ENCODE measurements at places on chromosomes 16 and 17.

DNA sequence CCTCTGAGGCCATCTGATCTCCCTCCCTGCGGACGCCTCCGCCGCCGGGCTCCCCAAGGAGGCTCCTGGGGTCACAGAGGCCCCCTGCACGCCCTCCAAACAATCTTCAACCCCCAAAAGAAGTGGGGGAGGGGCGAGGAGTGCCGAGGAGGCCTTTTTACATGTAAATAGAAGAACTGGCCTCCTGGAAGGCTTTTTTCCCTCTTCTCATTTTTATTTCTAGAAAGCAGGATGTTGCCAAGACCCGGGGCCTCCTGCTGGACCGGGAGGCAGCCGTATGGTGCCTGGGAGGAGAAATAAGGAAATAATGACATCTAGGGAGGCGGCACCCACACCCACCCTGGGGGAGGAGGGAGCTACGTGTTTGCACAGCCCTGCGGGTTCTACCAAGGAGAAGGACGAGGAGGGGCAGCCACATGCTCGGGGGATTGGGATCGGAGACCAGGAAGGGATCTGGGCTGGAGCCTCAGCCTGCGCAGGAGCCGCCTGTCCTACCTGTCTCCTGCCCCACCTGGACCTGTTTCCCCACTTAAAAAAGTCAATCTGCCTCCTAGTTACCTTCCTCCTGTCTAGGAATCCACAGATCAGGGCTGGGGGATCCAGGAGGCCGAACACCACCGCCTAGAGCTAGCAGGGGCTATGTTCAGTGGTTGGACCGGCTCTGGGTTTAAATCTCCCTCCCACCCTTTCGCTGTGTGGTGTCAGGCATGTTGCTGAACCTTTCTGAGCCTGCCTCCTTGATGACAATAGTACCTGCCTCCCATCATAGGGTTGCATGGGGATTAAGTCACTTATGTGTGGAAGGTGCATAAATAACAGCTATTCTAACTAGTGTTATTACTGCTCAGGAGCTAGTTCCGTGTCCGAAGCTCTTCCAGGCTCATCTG lies 175.7 kb upstream of the GSE1 start:
- no peak for DNase-seq

DNA sequence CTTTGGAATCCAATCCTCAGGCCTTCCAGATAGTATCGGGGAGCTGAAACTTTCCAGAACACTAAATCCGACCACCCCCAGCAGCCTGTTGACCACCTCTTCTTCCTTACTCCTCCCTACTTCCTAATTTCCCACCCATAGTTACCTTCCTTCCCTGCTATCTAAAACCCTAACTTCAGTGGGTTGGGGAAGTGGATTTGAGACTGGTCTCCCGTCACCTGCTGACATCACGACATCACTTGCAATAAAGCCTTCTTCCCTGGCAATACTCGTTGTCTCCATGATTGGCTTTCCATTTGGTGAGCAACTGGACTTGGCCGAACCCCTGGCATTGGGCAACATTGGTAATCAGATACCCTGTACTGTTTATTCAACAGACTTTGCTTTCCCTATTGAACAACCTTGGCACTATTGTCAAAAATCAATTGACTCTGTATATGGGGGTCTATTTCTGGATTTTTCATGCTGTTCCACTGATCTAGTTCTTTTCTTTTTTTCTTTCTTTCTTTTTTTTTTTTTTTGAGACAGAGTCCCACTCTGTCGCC lies 11.8 kb upstream of the FOXK2 start:
- DNase-seq, result no peak

DNA sequence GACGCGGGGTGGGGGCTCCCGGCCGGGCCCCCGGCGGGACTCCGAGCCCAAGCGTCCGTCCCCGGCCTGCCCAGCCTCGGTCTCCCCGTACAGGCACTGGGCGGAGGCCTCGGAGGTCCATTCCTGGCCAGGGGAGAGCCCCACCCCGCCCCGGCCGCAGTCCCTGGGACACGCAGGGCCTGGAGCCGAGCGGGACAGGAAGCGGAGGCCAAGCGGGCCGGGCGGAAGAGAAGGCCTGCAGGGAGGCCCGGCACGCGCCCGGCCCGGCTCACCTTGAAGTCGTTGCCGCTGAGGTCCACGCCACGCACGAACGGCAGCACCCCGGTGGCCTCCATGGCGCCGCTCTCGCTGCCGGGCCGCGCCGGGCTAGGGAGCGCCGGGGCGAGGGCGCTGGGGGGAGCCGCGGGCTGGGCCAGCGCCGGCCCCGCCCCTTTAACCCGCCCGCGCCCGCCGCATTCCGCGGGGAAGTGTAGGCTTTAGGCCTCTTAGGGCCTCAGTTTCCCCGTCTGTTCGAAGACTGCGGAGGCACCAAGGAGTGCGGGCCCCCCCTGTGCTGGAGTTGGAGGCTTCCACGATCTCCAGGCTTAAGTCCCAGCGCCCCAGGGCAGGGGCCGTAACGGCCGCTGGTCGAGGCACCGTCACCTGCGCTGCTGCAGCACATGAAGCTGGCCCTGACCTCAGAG lies at the start of gene FLII:
TSS of gene FLII (minus strand) at position 383 of the 683 bp plus-strand sequence. CDS start at position 335, 48 bp downstream.
- peak; percentile 42 for DNase-seq

- no peak for DNase-seq
Measured at GRCh38 chr17:81488276-81488860, 24.2 kb downstream of the ACTG1 start.

DNA sequence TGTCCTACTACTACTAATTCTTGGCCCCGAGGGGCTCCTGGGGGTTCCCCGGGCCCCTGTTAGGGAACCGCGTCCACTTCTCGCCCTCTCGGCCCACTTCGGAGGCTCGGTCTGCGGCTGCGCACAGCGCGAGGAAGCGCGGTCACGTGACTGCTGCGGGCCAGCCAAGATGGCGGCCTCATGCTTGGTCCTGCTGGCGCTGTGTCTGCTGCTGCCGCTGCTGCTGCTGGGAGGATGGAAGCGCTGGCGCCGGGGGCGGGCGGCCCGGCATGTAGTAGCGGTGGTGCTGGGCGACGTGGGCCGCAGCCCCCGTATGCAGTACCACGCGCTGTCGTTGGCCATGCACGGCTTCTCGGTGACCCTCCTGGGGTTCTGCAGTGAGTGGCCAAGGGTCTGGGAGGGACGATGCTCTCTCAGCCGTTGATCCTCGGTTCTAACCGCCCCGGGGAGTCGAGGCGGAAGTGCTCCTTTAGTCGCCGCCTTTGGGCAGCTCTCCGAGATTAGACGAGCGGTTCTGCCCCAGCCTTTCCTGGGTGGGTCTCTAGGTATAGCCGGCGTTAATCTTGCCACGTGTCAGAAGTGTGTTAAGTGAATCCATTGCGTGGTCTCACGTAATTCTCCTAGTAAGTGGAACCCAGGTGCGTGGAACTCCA lies at the start of gene ALG1:
TSS of gene ALG1 (plus strand) at position 163 of the 653 bp plus-strand sequence. CDS start at position 170, 7 bp downstream.
- peak; percentile 88 for DNase-seq

GRCh38 chr16:35425270-35425669 lies 1965.9 kb downstream of the TP53TG3F start:
- DNase-seq, result no peak

- peak; percentile 20 for DNase-seq
Measured at GRCh38 chr17:6548578-6549330, 7.6 kb downstream of the PITPNM3 start.

DNA sequence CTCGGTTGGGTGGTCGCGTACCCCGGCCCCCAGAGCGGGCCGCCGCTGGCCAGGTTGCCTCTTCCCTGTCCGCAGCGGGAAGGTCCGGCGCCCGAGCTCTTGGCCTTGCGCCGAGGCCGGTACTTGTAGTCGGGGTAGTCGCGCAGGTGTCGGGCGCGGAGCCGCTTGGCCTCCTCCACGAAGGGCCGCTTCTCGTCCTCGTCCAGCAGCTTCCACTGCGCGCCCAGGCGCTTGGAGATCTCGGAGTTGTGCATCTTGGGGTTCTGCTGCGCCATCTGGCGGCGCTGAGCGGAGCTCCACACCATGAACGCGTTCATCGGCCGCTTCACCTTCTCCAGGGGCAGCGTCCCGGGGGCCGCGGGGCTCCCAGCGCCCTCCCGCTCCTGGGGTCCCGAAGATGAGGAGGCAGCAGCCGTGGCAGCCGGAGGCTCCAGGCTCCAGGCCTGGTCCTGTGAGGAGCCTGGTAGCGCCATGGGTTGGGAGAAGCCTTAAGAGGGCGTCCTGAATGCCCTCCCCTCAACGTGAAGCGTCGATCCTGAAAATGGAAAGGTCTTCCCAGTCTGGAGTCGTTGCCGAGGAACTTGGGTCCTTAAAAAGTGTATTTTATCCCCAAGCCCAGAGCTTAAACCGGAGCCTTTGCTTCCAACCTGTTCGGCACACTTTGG lies 558 bp downstream of the SOX15 start:
- peak; percentile 52 for DNase-seq

DNA sequence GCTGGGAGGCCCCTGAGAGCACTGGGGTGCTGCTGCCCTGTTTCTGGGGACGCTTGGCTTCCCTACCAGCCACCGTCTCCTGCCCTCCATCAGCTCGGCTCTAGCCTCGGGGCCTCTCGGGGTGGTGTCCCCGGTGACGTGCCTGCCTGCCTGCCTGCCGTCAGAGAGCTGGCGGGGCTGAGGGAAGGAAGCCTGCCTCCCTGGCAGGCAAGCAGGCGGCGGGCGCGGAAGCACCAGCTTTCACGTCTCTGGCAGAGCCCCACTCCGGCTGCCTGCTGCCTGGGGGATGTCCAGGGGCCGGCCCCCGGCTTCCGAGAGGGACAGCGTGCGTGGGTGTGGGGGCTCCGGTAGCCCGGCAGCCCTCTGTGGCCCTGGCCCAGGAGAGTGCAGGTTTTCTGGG lies 9.3 kb downstream of the CENPX start:
- DNase-seq, result no peak

GRCh38 chr17:47994724-47995123 lies 23.8 kb downstream of the CDK5RAP3 start:
- no peak for DNase-seq

- DNase-seq, result no peak
Measured at GRCh38 chr16:3677994-3678393, 23.5 kb downstream of the DNASE1 start.

DNA sequence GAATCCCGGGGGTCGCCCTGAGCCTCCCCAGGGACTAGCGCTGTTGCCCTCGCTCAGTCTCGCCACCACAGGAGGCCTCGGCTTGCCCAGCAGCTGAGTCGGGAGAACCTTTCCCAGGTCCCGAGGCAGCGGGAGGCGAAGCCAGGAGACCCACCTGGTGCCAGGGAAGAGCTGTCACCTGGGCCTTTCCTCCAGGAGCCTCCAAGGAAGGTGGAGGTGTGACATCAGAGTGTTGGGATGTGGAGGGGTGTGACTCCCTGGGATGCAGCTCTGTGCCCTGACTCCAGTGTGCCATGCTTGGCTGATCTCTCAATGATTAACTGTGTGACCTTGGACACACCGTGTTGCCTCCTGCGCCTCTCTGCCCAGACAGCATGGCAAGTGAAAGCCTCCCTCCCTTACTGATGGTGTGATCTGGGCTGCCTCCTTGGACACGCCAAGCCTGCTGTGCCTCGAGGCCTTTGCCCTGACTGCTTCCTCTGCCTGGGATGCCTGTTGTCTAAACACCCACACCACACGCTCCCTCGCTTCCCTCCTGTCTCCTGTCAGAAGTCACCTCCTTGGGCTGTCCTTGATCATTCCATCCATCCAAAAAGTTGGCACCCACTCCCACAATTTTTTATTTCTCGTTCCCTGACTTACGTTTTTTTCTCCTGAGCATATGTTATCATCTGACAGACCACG lies 88.0 kb downstream of the CMIP start:
- no peak for DNase-seq

DNA sequence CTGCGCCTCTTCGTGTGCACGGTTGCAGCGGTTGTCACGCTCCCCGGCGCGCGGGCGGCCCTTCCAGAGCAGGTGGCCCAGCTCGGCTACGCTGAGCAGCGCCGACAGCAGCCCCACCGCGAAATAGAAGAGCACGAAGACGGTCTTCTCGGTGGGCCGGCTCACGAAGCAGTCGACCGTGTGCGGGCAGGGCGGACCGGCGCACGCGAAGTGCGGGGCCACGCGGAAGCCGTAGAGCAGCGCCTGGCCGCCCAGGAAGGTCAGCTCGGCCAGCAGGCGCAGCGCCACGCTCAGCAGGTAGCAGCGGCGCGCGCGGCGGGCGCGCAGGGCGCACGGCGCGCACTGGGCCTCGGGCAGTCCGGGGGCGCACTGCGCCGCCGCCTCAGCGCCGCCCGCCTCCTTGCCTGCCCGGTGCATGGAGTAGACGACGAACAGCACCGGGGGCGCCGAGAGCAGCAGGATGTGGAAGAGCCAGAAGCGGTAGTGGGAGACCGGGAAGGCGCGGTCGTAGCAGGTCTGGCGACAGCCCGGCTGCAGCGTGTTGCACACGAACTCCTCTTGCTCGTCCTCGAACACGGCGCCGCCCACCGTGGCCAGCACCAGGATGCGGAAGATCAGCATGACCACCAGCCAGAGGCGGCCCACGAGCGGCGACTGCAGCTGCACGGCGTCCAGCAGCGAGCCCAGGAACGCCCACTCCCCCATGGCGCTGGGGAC lies 1.3 kb downstream of the GJD3 start:
- peak; percentile 33 for DNase-seq

Measured in activated T-helper 2 cell treated with anti-CD3 and anti-CD28 coated beads, Interferon-gamma antibody, Interleukin-2, Interleukin-4, amounts not matched to agents 10 μg/mL and 5 μg/mL and 100 μg/mL, durations not matched to agents 14 hours and 24 hours and 36 hours (primary cell).